Posterior cingulate gyrus (tissue), 11 donors: ENCODE measurements at places on chromosomes 12 and 14.

DNA sequence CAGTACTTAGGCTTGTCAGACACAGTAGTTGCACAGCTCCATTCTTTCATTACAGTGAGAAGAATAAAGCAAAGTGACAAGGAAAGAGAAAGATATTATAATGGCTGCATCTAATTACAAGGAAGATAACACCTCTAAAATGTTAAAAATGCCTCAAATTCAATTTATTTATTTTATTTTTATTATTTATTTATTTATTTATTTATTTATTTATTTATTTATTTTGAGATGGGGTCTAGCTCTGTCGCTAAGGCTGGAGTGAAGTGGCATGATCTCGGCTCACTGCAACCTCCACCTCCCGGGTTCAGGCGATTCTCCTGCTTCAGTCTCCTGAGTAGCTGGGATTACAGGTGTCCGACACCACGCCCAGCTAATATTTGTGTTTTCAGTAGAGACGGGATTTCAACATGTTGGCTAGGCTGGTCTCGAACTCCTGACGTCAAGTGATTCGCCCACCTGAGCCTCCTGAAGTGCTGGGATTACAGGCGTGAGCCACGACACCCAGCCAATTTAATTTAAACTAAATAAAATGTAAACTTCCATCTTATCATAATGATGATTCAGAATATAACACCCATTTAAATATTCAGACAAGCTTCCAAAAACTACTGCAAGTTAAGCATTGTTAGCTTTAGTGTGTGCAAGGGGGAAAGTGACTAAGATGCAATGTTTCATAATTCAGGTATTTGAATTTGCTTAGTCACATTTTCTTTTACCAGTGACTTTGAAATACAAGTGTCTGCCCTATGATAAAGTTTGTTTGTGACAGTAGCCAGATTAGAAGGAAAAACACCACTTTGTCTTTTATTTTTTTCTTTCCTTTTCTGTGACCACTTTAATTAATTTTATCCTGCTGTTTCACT lies 2.4 kb upstream of the CFAP54 start:
- DNase-seq: no peak

- no peak for DNase-seq
Measured at GRCh38 chr12:104226672-104227071, 11.1 kb downstream of the TXNRD1 start.

GRCh38 chr14:22926316-22926715 lies 2.9 kb downstream of the PRMT5 start:
- no peak for DNase-seq

DNA sequence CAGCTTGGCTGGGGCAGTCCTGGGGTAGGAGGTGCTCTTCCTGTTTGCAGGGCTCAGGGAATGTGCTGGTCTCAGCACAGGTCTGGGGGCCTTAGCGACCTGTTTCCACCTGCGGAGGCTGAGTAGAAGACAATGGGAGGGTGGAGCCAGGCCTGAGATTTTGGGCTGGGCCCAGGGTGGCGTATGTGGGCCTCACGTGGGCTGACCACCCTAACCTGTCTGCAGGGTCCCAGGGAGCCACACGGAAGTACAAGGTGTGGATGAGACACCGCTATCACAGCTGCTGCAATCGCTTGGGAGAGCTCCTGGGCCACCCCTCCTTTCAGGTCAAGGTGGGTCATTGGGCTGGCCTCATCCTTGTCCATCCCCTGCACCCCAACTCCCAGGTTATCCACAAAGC lies 1.1 kb downstream of the NOC4L start:
- no peak for DNase-seq

DNA sequence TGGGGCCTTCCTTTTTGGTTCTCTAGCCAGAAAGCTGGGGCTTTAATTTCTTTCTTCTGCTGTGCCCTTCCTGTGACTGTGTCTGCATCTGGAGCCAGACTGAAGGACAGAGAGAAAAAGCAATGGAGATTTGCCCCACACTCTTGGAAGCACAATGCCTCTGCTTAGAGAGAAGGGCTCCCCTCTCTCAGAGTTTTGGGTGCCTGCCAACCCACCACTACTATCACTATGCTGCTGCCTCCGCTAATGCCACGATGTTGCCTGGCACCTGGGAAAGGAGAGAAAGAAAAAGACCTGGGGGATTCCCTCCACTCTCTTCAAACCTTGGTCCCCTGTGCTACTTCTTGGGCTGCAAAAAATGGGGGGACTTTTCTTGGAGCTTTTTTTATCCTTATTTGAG lies 52.6 kb downstream of the TMEM260 start:
- DNase-seq: no peak

- DNase-seq: no peak
Measured at GRCh38 chr14:99069946-99070345, 202.1 kb downstream of the BCL11B start.

DNA sequence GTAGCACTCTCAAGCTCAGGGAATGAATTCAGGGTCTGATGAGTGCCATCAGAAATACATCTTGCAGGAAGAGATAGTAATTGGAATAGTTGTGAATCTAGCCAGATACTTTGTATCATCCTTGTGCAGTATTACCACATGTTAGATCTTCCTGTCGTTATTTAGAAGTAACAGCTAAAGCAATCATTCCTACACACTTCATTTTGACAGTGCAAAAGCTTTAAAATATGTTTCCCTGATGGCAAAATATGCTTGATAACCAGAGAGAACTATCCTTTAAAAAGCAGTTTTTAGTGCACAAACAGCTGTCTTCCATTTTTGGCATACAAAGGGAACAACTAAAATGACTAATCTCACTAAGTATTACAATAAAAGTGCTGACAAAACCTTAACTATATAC lies 149.5 kb upstream of the SLC38A2 start:
- DNase-seq: no peak

- DNase-seq: no peak
Measured at GRCh38 chr14:61150851-61151250, 130.3 kb downstream of the TMEM30B start.

- no peak for DNase-seq
Measured at GRCh38 chr12:94488463-94488862, 28.8 kb upstream of the CEP83 start.

- no peak for DNase-seq
Measured at GRCh38 chr12:68587448-68587873, 23.2 kb upstream of the RAP1B start.

- DNase-seq: no peak
Measured at GRCh38 chr12:59444932-59445331, 150.9 kb upstream of the SLC16A7 start.

- no peak for DNase-seq
Measured at GRCh38 chr12:52434760-52435530, 774 bp upstream of the KRT75 start.

DNA sequence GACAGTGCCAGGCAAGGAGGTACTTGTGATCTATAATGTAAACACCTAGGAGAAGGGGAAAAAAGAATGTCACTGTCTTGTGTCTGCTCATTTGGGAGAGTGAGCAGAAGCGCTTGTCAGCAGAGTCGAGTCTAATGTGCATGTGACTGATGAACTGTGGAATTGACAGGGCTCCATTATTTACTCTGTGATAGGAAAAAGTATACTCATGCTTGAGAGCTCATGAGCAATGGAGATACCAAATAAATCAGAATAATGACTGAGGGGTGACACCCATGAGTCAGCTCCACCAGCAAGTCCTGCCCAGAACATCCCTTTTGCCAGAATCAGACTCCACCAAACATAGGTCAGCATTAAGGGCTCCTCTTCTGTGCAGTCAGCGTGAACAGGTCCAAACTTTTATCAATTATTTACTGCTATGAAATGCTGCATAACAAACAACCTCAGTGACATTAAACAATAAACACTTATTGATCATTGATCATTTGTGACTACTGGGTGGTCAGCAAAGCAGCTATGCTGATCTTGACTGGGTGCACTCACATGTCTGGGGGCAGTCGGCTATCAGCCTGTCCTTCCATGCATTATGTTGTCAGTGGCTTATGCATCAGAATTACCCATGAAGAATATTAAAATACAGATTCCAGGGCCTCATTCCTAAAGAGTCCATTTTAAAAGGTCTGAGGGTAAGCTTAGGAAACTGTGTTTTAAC lies 29.2 kb upstream of the WSCD2 start:
- no peak for DNase-seq

GRCh38 chr14:56394826-56395530 lies 184.6 kb upstream of the TMEM260 start:
- DNase-seq: no peak

DNA sequence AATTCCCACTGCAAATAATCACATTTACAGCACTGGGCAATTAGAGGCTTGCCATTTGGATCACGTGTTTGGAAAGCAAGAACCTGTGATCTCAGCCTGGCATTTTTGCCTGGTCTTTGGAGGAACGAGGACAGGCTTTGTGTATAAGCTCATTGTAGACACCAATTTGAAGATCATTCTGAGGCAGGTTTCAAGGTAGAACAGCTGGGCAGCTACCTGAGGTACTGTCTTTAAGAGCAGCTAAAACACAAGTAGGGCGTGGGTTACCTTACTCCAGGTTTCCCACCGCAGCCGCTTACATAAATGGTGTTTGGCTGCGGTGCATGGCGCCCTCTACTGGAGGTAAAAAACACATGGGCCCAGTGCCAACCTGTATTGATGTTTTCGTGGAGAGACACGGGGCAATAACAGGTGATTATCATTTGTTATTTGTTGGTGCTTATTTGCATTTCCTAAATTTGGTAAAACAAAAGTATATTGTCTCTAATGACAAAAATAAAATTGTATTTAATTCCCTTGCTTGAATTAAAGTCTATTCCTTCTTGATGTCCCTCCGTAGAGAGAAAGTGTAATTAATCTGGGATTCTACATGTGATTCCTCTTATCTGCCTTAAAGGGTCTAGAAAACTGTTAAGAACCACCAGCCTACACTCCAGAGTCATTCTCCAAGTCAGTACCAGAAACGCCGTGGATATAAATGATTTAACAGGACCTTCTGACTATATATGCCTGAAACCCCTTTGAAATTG lies 69.7 kb downstream of the SVOP start:
- peak; percentile 87 for DNase-seq

DNA sequence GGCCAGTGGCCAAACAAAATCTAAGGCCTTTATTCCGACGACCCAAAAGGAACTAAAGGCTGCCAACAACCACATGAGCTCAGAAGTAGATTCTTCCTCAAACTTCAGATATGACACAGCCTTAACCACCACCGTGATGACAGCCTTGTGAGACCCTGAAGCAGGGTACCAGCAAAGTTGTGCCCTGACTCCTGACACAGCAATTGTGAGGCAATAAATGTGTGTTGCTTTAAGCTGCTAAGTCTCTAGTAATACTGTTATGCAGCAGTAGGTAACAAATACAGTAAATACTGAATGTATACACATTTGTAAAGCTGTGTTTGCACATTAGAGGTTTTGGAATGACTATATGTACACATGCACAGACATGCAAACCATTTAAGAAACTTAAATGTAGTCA lies 10.7 kb upstream of the SLC6A13 start:
- no peak for DNase-seq

DNA sequence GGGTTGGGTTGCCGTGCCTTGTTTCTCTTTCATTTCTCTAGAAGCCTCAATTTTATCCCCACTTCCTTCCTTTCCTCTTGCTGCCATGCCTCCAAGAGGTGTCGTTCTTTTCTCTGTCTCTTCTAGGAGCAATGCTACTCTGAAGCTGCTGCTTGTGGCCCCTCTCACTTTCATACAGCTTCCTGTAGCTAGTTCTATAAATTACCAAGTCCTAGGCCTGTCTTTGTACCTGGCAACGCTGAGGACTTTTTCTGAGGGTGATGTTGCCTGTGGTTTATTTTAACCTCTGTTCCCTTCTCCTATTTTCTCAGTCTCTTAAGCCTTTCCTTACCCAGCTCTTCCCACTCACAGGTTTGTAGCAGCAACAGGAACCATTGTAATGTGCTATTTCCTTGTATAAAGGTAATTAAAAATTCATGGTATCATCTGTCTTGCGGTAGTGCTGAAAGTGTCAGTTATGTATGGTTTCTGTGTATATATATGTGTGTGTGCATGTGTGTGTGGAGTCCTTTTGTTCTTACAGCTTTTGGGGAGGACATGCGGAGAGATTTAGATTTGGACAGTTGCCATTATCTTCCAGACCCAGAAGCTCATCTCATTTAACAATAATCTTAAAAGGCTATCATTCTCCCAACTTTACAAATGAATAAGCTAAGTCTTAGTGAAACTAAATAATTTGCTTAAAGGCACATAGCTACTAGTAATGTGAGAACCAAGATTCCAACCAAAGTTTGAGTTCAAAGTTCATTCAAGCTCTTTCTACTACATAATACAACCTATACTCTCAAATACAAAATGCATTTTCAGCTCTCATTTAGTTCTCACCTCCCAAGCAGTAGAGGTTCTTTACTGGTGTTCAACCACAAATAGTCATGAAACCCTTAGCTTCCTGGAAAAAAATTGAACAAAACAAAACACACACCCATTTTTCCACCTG lies 43.8 kb downstream of the DDHD1 start:
- no peak for DNase-seq

DNA sequence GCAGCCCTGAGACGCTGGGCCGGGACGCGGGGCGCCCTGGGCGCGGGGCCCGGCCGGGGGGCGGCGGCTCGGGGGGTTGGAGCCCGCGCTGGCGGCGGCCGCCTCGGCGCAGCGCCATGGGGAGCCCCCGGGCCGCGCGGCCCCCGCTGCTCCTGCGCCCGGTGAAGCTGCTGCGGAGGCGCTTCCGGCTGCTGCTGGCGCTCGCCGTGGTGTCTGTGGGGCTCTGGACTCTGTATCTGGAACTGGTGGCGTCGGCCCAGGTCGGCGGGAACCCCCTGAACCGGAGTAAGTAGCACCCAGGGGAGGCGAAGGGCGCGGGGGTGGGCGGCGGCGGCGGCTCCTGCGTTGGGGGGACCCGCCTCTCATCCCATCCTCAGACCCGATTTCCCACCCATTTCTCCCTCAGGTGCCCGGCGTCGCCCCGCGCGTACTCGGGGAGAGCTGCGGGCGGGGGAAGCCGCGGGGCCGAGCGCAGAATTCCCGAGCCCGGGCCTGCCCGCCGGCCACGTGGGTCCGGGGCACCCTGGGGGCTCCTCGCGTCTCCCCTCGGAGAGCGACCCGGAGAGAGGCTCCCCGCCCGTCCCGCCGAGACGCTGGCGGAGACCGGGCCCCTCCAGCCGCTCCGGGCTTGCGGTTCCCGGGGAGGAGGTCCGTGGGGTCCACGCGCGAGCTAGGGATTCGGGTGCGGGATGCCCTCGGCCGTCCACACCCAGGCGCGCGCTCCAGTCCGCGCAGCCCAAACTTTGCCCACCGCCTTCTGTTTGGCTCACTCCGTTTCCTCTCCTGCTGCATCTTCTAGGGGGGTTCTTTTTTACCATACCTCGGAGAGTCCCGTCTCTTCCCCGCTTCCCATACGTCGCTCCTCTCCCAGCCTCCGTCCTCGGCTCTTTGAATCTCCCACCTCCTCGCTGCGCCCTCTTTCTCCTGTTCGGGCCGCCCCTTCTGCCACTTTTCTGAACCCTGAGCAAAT lies 807 bp downstream of the B4GALNT3 start:
- no peak for DNase-seq

- no peak for DNase-seq
Measured at GRCh38 chr12:71556448-71556847, 107.2 kb downstream of the ZFC3H1 start.
